ENCODE measurements at places on chromosomes 13 and 19. TPM values are rescaled to one million over a fixed set of nuclear protein-coding genes. Genes with fewer than 3 reads are reported as not detected.

Gene TMEM238
- total RNA-seq = 40.4 TPM

Gene CYP2A6
- not detected for total RNA-seq

Gene CACNG7
- total RNA-seq = not detected

Gene ZNF799
- 2.5 TPM for total RNA-seq

Gene LCP1
- 197 TPM for total RNA-seq

DNA sequence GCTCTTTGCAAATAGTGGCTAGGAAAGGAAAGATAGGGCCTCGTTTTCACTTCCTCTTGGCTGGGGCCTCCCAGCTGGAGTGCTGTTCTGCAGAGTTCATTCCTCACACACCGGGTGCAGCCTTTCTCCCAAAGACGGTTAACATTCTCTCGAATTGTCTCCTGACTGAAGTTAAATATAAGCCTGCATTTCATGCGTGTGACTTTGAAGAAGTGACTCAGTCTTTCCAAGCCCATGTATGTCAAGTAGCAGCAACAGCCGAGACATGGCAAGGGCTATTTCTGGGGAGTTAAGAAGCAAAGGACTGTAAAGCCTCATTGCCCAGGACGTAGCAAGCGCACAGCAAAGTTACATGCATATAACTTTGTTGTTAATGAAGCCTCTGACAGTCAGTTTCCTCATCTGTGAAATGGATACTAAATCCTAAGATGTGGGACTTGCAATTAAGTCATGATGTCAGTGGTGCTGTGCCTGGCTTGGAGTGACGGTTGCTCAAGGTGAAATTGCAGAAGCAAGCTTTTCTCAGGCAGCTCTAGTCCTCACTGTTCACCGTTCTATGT lies 502.4 kb downstream of the MYO16 start:
- no peak for DNase-seq

GRCh38 chr13:27034678-27035111 lies 136.9 kb downstream of the USP12 start:
- DNase-seq = no peak

DNA sequence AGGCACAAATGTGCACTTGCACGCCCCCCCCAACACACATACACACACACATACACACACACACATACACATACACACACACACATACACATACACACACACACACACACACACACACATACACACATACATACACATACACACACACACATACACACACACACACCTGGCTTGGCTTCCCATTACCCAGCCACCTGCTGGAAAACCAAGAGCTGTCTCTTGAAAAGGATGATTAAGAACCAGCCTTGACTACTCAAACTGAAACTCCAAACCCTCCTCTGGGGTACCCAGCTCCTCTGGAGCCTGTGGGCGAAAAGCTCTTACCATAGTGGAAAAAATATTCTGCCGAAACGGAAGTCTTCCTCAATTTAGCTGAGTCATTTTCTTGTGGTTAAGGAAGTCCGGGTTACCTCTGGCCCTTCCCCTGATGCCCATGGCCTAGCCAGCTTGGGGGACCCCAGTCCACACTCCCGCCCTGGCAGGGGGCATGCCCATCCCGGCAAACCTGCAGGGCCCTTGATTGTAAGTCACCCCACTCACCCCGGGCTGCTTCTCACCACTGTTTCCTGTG lies 21.9 kb downstream of the CEBPA start:
- DNase-seq = no peak

DNA sequence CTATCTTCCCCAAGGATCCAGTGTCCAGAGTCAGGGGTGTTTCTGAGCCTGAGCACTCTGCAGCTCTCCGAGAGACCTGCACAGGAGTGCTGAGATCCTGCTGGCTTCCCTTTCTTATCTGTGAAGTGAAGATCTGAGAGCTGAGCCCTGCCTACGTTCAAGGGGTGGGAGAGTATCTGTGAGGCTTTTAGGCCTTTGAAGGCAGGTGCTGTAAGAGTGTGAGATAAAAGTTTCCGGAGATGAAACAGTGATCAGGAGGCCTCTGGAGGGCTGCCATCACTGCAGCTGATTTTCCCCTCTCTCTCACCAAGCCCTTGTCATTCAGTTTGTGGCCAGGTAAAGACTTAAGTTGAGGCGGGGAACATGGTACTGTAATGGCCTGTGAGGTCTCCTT lies 83.1 kb downstream of the AKAP11 start:
- no peak for DNase-seq

GRCh38 chr13:75505327-75505726 lies 23.4 kb upstream of the TBC1D4 start:
- DNase-seq = no peak

DNA sequence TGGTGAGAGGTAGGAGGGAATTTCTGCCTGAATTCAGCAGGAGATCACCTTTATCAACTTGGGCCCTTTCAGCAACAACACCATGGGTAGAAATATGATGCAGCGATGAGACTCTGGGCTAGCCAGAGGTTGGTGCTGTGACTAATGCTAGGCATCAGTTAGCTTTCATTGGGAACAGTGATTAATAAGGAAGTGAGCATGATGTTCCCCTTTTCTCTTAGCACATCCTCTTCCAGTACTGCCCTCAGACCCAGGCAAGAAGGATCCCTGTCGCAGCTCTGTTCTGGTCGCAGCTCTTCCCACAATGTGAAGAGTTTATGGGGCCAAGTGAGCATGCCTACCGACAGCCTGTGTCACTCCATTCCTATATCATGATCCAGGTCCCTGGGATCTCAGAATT lies 100.5 kb downstream of the FLT1 start:
- no peak for DNase-seq

- no peak for DNase-seq
These were observed 147.6 kb upstream of the RXFP2 start for GRCh38 chr13:31591642-31592233.

DNA sequence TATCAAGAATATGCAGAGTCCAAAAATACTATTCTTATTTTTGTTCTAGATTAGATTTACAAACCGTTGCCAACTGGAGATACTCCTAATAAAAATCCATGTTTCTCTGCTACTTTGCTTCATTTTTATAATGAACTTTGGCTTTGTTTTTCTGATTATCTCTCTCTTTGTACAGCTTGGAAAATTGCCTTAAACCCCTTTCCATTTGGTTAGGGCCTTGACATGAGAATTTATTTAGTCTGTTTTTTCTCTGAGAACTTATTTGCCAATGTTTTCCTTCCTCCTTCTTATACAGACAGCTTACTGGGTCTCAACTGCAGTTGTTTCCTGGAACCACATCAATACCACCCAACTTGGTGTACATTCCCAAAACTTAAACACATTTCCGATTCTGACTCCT lies 555.4 kb downstream of the SLITRK6 start:
- DNase-seq = no peak

DNA sequence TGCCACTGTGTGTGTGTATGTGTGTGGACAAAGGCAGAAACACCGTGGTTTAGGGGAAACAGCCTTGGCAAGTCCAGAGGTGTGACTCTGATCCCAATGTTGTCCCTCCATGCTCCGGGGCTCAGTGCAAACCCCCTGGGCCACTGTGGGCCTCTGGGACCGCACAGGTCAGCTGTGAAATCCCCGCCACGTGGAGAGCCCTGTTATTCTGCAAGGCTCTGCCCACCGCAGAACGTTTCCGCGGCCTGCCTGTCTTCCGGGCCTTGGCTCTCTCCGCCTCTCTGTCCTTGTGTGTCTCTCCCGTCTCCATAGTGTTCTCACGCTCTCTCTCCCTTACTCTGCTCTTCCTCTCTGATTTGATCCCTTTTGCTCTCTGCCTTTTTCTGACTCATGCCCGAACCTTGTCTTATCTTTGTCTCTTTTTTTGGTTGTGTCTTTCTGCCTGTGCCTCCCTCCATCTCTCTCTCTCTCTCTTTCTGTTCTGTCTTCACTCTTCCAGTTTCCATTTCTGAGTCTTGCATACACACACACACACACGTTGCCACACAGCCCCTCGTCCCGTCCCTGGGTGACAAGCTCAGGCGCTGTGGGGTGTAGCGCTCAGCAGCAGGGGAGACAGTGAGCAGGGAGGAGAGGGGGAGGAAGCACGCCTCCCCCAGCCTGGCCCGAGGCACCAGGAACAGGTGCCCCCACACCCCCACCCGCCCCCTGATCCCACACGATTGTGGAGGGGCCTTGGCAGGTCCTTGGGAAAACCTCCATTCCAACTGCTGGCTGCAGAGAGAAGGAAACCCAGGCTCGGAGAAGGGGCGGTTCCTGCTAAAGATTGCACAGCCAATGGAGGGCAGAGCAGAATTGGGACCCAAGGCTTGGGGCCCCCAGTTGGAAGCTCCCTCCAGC lies 3.0 kb downstream of the TTYH1 start:
- DNase-seq = no peak

DNA sequence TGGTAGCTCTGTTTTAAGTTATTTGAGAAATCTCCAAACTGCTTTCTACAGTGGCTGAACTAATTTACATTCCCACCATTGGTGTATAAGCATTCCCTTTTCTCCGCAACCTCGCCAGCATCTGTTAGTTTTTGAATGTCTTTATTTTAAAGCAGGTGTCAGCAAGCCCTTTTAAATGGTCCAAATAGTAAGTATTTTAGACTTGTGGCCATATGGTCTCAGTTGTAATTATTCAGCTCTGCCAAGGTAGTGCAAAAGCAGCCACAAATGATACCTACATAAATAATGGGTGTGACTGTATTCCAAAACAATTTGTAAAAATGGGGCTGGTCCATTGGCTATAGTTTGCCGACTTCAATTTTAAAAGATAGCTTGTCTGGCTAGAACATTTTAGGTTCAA lies 58.7 kb upstream of the TMTC4 start:
- no peak for DNase-seq

All from PC-9 (cell line).